ENCODE measurements at places on chromosomes 5 and 9.

DNA sequence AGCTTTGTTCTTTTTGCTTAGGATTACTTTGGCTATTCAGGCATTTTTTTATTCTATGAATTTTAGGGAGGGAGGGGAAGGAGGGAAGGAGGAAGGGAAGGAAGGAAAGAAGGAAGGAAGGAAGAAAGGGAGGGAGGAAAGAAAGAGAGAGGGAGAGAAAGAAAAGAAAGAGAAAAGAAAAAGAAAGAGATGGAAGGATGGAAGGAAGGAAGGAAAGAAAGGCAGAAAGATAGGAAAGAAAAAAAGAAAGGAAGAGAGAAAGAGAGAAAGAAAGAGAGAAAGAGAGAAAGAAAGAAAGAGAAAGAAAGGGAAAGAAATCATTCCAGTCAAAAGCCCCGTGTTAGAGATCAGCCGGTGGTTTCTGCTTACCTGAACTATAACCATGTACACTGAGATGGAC is 20.8 kb upstream of the NKD2 start:
- no peak for DNase-seq

DNA sequence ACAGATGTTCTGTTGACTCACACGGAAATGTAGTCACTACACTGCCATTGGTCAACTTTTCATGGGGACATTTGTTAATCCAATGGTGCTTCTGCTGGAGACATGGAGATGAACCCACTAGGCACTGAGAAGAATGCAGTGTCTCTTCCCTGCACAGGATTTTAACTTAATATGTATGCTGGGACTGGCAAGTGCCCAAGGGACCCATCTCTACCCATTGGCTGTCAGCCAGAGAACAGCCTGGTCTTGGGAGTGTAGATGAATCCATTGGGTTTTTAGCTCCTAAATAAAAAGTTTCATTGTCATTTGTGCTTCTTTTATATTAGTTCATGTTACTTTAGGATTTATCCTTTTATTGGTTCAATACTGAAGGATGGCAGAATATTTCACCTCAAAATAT is 195.8 kb upstream of the CDH6 start:
- DNase-seq = no peak

DNA sequence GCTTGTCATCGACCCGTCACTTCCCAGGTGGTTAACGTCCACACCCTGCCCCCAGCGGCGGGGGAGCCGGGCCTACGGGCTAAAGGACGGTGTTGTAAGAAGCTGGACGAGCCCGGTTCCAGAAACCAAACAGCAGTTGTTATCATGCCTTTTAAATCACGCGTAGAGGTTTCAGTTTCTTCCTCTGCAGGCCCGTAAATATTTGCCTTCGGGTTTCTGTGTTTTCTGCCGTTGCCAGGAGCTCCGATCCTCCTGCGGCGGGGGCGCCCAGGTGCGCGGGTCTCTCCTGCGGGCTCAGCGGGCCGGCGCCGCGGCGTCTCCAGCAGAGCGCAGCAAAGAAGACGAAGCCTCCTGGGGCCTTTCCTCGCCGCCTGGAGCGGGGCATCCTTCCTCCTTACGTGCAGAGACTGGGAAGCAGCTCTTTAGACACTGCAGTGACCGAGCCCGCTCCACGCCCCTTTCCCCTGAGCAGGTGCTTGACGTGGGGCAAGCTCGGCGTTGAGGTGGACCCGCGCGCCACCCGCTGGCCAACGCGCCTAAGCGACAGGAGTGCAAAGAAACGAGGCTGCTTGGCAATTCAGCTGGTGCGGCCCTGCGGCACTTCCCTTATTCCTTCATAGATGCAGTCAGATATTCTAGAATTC is 21.8 kb upstream of the TTC1 start:
- peak; percentile 79 for DNase-seq

- no peak for DNase-seq
Measured at GRCh38 chr9:5820425-5820824, 12.5 kb downstream of the ERMP1 start.

GRCh38 chr5:144941-145340 is 46.4 kb upstream of the LRRC14B start:
- DNase-seq = no peak

GRCh38 chr9:123093141-123093540 is 59.7 kb downstream of the GPR21 start:
- no peak for DNase-seq

GRCh38 chr9:76810377-76810957 is 46.2 kb downstream of the PCA3 start:
- DNase-seq = peak; percentile 68

GRCh38 chr5:113065626-113066025 is 89.0 kb downstream of the DCP2 start:
- no peak for DNase-seq

DNA sequence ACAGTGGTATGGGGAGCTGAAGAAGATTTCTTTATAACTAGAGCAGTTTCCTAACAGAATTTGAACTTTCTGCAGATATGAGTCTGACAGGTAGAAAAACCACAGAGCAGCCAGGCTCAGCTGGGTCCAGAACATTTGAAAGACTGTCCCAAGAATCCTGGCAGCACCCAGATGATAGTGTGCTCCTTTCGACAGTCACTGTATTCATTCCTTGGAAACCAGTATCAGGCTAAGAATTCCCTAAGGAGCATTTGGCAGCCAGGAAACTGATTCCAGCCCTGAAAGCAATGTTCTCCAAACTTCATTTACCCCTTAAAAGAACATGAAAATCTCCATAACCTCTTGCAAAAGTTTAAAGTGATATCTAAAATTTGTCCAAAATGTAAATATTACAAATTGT is 123.0 kb upstream of the MTAP start:
- DNase-seq = no peak

DNA sequence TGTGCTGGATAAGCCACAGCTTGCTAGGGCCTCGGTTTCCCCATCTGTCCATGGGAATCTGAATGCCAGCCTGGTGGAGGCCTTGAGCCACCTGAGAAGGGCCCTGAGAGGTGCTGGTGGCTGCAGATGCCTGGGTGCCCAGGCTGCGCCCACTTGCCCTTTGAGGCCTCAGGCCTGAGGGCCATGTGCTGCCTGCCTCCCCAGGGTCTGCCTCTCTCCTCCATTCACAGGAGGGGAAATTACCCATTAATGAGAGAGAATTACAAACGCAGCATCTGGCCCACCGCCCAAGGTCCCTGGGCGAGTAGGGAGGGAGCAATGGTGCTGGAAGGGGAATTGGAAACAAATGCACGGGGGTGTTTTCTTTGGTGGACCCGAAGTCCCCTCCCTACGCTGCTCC is 59.6 kb downstream of the BARX1 start:
- DNase-seq = no peak

GRCh38 chr9:94554439-94555331 is at the start of gene PCAT7:
Gene PCAT7 (plus strand): TSS chr9:94555083.
- peak; percentile 60 for DNase-seq

- no peak for DNase-seq
Measured at GRCh38 chr5:155091063-155091648, 77.6 kb downstream of the KIF4B start.

GRCh38 chr9:118928722-118929121 is 440.5 kb downstream of the BRINP1 start:
- no peak for DNase-seq

GRCh38 chr5:3325972-3326840 is 269.4 kb upstream of the IRX1 start:
- no peak for DNase-seq

- DNase-seq = no peak
Measured at GRCh38 chr5:158080112-158080511, 221.2 kb upstream of the CLINT1 start.

DNA sequence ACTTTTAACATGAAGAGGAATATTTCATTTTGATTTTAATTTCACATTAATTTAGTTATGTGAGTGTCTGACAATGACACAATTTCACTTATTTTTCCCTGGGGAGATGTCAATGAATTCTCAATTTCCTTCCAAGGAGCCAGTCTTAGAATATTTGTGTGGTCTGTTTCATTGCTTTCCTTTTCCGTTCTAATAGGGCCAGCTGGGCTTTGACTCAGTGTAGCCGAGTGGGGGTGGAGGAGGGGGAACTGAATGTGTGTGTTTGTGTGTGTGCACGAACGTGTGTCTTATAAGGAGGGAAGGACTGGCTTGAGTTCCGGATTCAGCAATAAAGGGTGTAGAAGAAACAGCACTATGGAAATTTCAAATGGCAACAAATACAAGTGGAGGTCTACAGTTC is 100.0 kb downstream of the BASP1 start:
- DNase-seq = no peak

DNA sequence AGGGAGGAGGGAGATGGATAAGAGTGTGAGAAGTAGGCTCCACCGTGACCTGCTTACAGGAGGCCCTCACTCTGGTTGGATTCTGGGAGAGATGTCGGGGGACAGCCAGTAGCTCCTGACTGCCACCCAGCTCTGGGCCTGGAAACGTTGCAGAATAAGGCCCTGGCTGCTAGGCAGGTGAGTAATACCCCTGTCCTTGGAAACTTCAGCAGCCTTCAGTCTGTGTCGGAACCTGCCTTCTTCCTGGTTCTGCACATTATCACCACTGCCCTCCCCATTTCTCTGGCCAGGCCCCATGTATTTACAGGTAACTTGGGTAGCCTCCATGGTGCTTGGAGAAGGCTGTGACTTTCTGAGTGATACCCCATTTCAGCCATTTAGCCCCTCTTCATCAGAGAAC is 26.8 kb downstream of the FAXDC2 start:
- no peak for DNase-seq

All from hematopoietic multipotent progenitor cell treated with erythropoietin and hydrocortisone succinate and interleukin-3 and kit ligand, for 6 days (in vitro differentiated cells).